ENCODE measurements at places on chromosomes 16 and 17.
A peak's percentile ranks its signal among the peaks of the same experiment; 100 is the strongest.

GRCh38 chr16:63575041-63575440 lies 1538.8 kb upstream of the CDH8 start:
- DNase-seq: no peak

GRCh38 chr16:56871172-56871593 lies 6.2 kb downstream of the SLC12A3 start:
- DNase-seq: no peak

- no peak for DNase-seq
Measured at GRCh38 chr17:696369-696768, 18.3 kb downstream of the VPS53 start.

- no peak for DNase-seq
Measured at GRCh38 chr17:33769066-33769465, 476.0 kb upstream of the ASIC2 start.

DNA sequence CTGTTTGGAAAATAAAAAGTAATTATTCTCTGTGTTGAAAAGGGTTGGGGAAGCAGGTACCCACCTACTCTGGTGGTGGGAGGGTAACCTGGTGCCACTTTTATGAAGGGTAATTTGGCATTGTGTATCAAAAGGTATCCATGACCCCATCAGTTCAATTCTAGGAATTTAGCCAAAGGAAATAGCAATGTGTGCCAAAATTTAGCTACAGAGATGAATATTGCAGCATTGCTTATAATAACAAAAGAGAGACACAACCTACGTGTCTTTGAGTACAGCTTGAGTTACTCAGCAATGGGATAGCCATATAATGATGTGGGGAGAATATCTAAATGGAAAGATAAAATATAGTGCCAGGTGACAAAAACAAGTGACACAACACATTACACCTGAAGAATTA lies 170.7 kb downstream of the NTN1 start:
- DNase-seq: no peak

GRCh38 chr17:8004899-8005298 lies 2.5 kb downstream of the GUCY2D start:
- no peak for DNase-seq

GRCh38 chr16:70438969-70439862 lies at the start of gene ST3GAL2:
Gene ST3GAL2 (minus strand): TSS chr16:70439100. CDS start chr16:70398530, 40,570 bp downstream.
- DNase-seq: peak; percentile 94

DNA sequence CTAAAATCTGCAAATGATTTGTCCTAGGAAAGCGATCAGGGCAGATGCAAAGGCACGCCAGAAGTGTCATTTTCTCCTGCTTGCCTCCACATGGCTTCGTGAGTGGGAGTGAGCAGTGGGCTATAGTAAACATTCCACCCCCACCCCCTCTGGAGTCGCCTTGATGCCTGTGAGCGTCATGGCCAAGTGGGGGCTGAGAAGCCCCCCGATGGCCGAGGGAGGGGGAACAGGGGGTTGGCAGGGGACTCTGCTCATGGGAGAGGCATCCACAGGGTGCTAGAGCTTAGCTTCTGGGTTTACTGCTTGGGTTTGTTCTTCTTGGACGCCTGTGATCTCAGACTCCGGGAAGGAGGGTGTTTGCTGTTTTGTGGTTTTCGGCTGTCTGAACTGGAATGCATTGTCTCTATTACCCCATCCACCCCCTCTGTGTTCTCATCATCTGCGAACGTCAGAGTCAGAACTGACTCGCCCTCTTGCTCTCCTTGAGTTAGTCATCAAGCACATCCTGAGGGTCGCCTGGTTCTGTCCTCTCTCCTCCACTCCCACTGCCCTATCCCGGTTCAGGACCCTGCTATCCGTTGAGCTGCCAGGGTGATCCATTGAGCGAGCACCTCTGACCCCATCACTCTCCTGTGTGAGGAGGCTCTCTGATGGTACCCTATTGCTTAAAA lies 15.4 kb downstream of the TNS4 start:
- no peak for DNase-seq

- DNase-seq: peak; percentile 43
Measured at GRCh38 chr16:17379121-17379571, 91.6 kb downstream of the XYLT1 start.

DNA sequence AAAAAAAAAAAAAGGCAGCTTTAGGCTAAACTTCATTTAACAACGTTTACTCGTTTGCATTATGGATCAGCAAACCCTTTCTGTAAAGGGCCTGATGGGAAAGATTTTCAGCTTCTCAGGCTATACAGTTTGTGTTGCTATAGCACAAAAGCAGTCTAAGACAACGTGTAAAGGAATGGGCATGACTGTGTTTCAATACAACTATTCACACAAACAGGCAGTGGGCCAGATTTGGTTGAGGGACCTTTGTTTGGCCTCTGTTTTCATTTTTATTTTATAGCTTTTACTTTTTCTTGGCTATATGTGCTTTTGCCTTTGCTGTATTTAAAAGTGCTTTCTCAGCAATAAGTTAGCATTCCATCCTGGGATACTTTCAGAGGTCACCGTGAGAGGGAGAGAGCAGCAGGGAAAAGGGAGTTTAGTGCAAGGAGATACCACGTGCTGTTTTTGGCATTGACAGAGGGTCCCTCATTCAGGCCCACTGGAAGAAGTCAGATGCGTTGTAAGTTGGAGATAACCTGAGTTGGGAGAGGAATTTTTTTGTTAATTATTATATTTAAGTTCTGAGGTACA lies 335.6 kb downstream of the UTP18 start:
- no peak for DNase-seq

DNA sequence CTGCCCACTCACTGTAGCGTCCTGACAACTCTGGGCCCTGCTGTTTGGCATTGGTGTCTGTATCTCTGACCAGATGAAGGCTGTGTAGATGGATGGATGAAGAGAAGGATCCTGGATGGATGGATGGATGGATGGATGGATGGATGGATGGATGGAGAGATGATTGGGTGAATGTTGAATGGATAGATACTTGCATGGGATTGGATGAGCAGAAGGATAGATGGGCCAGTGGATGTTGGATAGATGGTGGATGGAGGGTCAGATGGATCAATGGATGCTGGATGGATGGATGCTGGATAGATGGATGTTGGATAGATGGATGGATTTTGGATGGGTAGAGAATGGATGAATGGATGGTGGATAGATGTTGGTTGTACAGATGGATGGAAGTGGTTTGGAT lies 179.6 kb upstream of the GSE1 start:
- DNase-seq: no peak

- DNase-seq: no peak
Measured at GRCh38 chr17:45101883-45102811, 30.2 kb downstream of the PLCD3 start.

DNA sequence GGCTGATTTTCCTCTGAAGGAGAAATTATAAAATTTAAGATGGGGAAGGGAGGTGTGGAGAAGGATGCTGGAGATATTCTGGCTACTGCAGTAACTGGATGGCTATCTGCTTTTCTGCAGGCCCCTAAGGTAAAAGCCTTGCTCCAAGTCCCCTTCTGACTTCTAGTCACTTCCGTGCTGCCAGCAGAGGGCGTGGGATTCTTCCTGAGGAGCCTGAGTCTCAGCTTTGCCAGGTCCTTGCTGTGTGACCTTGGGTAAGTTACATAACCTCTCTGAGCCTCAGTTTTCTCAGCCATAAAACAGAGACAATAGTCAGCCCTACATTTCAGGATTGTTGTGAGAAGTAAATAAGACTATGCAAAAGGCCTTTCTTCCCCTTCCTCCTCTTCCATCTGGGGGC lies 24.3 kb upstream of the TMEM220 start:
- no peak for DNase-seq

- DNase-seq: no peak
Measured at GRCh38 chr16:88855176-88855575, 1.6 kb downstream of the GALNS start.
